CMK (cell line): ENCODE measurements at places on chromosomes 3 and 15.
A peak's percentile ranks its signal among the peaks of the same experiment; 100 is the strongest.

DNA sequence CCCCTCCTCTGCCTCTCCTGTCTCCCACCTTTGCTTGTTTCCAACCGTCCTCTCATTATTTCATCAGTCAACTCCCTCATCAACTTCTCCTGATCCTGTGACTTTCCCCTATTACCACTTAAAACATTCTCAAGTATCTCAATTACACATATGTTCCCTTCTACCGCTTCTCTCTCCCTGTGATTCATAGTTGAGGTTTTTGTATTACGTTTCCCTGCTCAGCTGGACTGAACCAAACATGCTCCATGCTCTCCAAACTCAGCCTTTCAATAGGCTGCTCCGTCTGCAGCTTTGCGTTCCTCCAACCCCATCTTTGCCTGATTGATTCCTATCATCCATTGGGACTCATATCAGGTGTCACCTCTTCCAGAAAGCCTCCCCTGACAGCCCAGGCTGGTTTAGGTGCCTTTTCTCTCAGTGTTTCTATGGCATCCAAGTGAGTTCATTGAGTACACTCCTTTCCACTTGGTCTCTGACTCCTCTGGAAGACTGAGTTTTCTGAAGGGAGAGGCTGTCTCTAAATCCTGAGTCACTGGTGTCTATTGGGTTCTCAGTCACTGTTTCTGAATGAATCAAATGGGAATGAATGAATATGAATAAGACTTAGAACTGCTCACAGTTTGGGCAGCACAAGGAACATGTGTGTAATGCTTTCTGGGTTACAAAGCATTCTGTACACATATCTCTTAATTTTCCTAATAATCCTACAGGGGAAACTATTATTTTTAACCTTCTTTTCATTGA is 56.4 kb downstream of the PLD1 start:
- DNase-seq, result no peak

DNA sequence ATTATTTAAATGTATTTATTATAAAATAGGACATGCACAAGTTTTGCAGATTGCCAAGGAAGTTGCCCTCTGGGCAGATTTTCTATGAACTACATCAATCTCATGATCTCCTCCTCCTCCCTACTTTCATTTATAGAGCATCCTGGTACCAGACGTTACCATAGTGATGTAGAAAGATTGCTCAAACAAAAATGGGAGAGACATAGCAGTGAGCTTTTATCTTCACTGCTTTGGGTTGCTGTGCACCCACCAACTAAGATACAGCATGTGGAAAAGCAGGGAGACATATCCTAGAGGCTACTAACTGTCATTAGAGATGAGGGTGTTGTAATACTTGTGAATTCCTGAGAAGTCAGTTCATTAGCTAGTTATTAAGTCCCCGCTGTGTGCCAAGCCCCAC is 137.5 kb upstream of the BFSP2 start:
- no peak for DNase-seq

DNA sequence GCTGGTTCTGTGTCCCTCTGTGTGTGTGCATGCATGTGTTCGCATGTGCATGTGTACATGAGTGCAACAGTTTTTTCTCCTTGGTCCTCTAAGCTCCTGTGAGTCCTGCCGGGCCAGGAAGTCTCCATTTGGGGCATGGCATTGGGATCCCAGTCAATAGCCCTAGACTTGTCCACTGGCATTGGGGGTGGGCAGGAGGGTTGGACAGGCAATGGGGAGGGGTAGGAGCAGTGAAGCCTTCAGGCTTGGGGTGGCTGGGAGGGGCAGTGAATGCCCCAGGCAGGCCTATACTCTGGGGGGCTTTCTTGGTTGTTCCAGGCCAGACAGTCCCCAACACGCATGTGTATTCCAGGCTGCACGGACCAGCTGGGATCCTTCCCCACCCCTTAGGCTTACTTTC is 15.6 kb upstream of the C15orf39 start:
- DNase-seq, result no peak

- no peak for DNase-seq
Observed at GRCh38 chr3:191217301-191217700, 18.3 kb downstream of the OSTN start.

- no peak for DNase-seq
Observed at GRCh38 chr3:69948246-69948862, 51.2 kb upstream of the SAMMSON start.

DNA sequence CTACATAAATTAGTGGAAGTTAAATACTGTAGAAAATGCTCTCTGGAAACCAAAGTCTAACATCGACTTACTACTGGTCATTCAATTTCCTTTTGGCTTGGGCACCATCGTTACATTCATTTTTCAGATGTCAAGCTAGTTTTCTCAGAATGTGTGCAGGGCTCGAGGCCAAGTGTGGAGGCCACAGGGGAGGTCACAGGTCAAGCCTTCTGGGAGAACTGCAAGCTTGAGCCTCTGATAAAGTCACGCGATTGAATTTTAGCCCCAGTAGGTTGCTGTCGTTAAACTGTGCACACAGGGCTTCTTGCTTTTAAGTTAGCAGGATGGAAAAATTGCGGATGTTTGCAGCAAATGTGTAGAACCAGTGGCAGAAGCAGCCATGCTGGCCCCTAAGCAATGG is 182.2 kb downstream of the APBA2 start:
- no peak for DNase-seq

DNA sequence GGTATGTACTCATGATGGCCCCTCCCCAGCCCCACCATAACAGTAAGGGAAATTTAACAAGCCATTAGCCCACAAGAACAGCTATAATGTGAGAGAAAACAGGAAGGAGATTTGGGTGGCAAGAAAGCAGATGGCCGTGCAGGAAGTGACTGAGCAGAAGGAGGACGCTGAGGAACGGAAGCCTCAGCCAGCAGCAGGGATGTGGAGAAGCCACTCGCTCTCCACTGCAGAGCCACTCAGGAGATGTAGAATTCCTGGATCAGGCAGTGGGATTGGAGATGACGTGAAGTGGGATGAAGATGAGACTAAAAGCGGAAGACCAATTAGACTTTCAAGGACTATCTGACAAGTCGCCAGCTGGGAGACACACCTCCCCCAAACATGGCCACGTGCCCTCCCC is 31.2 kb downstream of the PRR23E start:
- DNase-seq, result peak; percentile 5
